Left cardiac atrium (tissue), 4 donors: ENCODE measurements at places on chromosomes 1 and 21. TPM values are rescaled to one million over a fixed set of nuclear protein-coding genes. Genes with fewer than 3 reads are reported as not detected.
A peak's percentile ranks its signal among the peaks of the same experiment; 100 is the strongest.

Gene USH2A
- 1.7 TPM for total RNA-seq

Gene LAMB3
- total RNA-seq: 8.4 TPM

Gene EPHA2
- 8.1 TPM for total RNA-seq

Gene LCE1F
- total RNA-seq: not detected

Gene DNAJC6
- 15.4 TPM for total RNA-seq

Gene RAB42
- total RNA-seq: 1.6 TPM

Gene KIF2C
- total RNA-seq: 1.2 TPM

DNA sequence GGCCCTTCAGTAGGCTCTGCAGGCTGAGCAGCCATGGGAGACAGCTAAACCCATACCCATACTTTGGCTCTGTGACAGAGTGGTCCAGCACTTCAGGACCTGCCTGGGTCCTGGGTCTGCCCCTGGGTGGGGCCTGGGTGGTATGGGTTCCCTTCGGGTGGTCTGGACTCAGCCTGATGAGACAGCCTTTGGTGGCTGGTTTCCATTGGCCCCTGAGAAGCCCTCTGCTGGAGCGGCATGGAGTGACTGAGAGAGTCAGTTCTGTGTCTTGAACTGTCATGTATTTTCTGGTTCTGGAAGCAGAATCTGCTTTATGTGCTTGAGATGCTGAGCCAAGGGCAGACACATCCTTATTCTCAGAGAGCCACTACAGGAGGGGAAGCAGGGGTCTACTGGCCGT is 31.3 kb upstream of the KCNA2 start:
- no peak for DNase-seq

DNA sequence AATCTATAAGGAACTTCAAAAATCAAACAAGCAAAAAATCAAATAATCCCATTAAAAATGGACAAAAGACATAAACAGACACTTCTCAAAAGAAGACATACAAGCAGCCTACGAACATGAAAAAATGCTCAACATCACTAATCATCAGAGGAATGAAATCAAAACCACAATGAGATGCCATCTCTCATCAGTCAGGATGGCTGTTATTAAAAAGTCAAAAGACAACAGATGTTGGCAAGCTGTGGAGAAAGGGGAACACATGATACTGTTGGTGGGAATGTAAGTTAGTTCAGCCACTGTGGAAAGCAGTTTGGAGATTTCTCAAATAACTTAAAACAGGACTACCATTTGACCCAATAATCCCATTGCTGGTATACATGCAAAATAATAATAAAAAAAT is 226.4 kb downstream of the S1PR1 start:
- DNase-seq: no peak

DNA sequence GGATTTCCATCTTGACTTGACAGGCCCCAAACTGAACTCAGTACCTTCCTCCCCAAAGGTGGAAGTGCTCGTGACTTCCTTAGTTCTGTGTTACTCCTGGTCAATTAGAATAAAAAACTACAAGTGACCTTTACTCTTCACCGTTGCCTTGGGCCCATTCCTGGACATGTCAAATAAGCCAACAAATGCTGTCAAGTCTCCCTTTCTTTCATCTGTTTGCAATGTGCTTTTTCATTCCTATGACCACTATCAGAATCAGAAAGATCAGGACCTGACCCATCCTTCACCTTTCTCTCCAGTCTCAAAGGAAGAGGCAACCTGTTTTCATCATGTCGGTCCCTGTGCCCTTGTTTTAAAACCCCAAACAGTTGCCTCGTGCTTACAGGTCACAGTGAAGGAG is 4.9 kb upstream of the KCNJ10 start:
- no peak for DNase-seq

GRCh38 chr1:180376800-180377199 is 125.6 kb downstream of the ACBD6 start:
- no peak for DNase-seq

- DNase-seq: peak; percentile 29
These were observed 868 bp downstream of the ZBTB40 start for GRCh38 chr1:22452481-22452957.

DNA sequence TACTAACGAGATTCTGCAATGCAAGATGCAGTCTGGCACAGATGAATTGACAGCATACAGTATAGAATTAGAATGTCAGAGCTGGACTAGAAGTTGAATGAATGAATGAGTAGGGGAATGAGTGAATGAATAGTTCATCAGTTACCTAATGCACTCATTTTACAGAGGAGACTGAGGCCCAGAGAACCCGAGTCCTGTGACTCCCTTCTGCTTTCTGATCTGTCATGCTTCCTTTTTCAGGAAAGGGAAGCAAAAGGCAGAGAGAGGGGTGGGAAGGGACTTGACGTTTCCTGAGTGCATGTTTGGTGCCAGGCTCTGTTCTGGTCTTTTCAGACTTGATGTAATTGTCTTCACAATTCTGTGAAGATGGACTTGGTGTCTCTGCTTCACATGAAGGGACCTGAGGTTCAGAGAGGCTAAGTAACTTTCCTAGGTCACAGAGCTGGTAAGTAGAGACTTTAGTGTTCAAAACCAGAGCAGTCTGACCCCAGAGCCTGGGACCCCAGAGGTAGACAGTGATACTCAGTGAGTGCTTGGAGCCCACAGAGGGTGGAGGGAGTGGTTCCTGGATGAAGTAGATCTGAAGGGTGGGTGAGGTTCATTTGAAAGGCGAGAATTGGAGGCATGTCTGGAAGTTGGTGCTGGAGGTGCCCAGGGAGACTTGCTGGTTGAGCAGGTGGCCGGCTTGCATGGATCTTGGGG is 8.0 kb upstream of the MEX3A start:
- DNase-seq: no peak

GRCh38 chr1:70495370-70495769 is 84.3 kb downstream of the CTH start:
- no peak for DNase-seq

GRCh38 chr1:203250911-203251310 is 21.4 kb upstream of the CHIT1 start:
- DNase-seq: no peak

- DNase-seq: no peak
These were observed 605.8 kb downstream of the PTPRU start for GRCh38 chr1:29842130-29842529.

DNA sequence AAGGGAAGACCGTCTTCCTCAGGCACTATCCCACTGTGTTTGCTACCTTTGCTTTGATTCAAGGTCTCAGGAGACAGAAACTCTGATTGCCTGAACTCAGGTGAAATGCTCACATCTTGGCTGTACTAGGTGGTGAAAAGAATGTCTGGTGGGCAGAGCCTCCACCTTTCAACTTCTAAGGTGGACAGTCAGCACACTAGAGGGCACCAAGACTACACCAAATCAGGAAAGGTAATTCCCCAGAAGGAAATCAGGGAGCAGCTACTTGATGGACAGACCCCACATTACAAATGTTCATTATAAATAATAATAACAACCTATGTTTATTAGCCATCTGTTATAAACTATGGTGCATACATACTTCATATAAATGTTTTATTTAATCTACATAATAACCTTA is 220.9 kb downstream of the ATG4C start:
- no peak for DNase-seq

DNA sequence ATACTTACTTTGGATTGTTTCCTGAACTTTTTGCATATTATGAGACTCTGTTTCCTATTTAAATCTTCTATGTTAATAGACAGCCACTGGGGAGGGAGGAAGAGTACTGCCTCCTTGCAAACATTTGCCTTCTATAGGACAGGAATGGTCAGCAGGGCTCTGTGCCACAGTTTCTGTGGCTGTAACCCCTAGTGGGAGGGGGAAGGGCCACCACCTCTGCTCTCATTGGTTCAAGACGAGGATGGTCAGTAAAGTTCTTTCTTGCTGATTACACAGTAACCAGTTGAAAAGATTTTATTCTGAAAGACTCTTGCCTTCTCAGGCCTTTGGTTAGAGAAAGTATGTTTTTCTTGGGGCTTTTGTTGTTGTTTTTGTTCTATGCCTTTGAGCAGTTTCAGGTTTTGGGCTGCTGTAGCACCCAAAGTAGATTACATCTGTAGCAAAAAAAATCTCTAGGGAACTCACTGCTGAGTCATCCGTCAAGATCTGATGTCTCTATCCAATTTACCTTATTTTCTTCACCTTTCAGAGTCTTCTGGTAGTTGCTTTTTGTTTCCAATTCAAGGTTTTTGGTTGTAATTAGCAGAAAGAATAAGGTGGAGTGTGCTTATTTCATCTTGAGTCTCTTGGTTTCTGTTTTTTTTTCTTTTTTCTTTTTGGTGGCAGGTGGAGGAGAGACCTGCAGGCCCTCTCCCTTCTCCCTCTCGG is 23.1 kb downstream of the SLC35A3 start:
- DNase-seq: no peak

DNA sequence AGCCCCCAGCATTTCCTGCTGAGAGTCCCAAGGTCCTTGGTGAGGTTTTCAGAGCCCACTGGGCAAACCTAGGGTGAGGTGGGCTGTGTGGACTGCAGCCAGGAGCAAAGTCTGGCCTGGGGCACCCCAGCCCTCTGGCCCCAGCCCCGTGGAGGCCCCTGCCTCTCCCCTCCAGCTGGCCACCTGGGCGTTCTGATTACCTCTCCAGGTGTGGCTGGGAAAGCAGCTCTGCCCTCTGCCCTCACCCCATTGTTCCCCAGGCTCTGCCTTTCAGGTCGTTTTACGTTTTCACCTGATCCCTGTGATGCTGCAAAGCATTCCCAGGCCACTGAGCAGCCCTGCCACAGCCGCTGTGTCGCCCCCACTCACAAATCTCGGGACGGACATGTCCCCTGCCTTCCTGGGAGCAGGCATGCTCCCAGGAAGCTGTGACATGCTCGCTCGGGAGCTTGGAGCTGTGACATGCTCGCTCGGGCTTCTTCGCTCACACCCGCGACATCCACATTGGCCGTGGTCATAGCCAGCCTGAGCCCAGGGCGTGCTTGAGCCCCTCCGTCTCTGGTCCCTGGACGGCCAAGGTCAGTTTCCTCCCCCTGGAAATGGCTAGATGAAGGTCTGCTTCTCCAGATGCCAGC is 169.2 kb upstream of the ARHGEF16 start:
- no peak for DNase-seq

GRCh38 chr1:119871881-119872280 is 24.4 kb downstream of the ADAM30 start:
- no peak for DNase-seq

DNA sequence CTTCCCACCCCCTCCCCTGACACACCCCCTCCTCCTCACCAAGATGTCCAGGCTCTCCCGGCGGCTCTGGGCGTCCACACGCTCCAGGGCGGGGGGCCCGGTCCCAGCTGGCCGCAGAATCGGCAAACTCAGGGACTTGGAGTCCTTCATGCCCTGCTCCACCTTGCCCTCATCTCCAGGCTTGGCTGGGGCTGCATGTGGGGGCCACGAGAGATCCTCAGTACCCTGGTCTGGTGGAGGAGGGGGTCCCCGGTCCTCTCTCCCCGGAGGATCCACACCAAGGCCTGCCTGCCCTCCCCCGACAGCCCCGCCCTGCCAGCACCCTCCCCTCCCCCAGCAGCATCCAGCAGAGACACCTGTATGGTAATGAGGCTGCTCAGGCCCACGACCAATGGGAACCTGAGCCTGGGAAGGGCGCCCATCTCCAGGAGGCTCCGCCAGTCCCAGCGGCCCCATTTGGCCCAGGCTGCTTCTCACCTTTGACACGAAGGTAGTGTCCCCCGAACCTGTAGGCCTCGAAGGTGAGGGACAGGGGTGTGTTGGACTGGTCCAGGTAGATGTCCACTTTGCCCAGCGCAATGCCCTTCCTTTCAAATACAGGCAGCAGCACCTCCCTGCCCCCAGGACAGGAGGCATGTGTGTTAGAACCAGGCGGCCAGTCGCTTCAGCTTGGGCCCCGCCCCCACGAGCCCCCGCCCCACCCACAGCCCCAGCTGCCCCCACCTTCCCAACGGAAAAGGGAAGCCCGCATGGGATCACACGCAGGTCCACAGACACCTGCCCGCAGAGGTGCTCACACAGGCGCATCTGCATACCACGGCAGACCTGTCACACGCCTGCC is 8.2 kb upstream of the TNFRSF25 start:
- DNase-seq: no peak

GRCh38 chr1:171916315-171916771 is 75.0 kb downstream of the DNM3 start:
- no peak for DNase-seq

DNA sequence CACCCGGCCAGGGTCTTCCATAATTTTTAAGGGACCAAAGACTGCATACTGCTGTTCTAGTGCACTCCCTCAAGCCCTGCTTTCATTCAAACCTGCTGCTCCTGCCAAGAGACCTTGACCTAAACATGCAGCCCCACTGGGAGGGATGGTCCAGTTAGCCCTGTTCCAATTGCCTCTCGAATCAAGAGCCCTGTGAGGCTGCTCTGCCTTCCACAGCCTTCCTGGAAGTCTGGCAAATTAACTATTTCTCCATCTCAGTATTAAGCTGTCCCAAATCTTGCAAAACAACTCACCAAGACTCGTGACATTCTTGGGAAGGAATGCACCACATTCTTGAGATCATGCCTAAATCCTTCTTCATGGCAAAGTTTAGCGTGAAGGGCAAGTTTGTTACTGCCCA is 231.3 kb downstream of the C1orf94 start:
- DNase-seq: no peak

DNA sequence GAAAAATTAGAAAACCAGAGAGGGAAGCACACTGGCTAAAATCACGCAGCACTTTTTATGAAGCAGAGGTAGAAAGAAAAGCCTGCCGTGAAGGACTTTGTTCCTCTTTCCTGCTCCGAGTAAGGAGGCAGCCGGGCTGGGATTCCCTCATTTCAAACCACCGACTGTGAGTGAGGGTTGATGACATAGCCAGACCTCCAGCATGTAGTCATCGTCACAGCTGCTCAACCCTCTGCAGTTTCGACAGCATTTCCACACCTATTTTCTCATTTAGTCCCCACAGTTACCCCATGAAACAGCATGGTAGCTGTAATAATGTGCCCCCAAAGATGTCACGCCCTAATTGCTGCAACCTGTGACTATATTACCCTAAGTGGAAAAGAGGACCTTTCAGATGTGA is 35.3 kb downstream of the FCRL5 start:
- DNase-seq: no peak
